Smooth muscle cell of the pulmonary artery (primary cell): ENCODE measurements at places on chromosomes 3 and 15. TPM values are rescaled to one million over a fixed set of nuclear protein-coding genes. Genes with fewer than 3 reads are reported as not detected.

Gene LDHAL6B
- not detected in 2 replicates for total RNA-seq

Gene GOLGA6L9
- 1.5 and 2.2 TPM in 2 replicates for total RNA-seq

Gene WNT7A
- total RNA-seq, result not detected in 2 replicates

Gene SAMMSON
- not detected in 2 replicates for total RNA-seq

Gene LINGO1
- total RNA-seq, result 0.13 and 0.33 TPM in 2 replicates

Gene DET1
- 5.9 and 7.6 TPM in 2 replicates for total RNA-seq

Gene CYP8B1
- total RNA-seq, result not detected in 2 replicates

Gene IL16
- 0.20 and 0.65 TPM in 2 replicates for total RNA-seq

Gene IMPG2
- total RNA-seq, result 0.26 and 0.33 TPM in 2 replicates

Gene VGLL3
- total RNA-seq, result 17.9 and 93.0 TPM in 2 replicates
